ENCODE measurements at places on chromosomes 7 and 10. TPM values are rescaled to one million over a fixed set of nuclear protein-coding genes. Genes with fewer than 3 reads are reported as not detected.

GRCh38 chr10:104417637-104418292, 64.1 kb downstream of the CFAP58 start:
- H3K36me3 ChIP-seq, result no peaks in the 10 kb centered on the region
- H3K4me1 ChIP-seq, result no peaks in the 10 kb centered on the region
- DNase-seq, result no peak
- no peaks in the 10 kb centered on the region for H3K27me3 ChIP-seq
- H3K4me3 ChIP-seq, result no peak overlapping the region

- H3K4me3 ChIP-seq, result no peak overlapping the region
- no peak overlapping the region for H3K27ac ChIP-seq
- H3K4me1 ChIP-seq, result no peaks in the 10 kb centered on the region
- H3K27me3 ChIP-seq, result no peaks in the 10 kb centered on the region
- DNase-seq, result no peak
These were observed 92.0 kb downstream of the BBS9 start for GRCh38 chr7:33221390-33221789.

The GRK5 gene
- total RNA-seq, result 1.5 TPM

The C7orf33 gene
- total RNA-seq, result not detected

The SLC39A12 gene
- total RNA-seq, result not detected

Data from osteoblast (primary cell).